ENCODE measurements at places on chromosomes 2 and 18.

- DNase-seq: no peak
Measured at GRCh38 chr2:196333397-196333796, 162.0 kb upstream of the STK17B start.

DNA sequence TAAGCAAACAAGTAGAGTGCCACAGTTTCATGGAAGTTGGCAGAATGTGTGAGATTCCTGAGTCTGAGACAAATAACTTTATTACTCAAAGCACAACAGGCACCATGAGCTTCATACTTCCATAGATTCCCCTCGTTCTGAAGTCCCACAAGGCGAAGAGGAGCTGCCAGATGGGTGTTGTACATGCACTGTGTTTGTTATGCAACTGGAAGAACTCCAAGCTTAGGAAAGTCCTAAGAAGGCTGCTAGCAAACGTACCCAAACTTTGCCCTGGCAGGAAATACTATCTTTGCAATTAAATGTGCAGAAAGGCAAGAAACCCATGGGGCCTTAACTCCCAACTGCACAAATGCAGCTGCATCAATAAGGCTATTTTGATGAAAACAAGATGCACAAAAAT, 1.6 kb upstream of the GCA start:
- DNase-seq: no peak

DNA sequence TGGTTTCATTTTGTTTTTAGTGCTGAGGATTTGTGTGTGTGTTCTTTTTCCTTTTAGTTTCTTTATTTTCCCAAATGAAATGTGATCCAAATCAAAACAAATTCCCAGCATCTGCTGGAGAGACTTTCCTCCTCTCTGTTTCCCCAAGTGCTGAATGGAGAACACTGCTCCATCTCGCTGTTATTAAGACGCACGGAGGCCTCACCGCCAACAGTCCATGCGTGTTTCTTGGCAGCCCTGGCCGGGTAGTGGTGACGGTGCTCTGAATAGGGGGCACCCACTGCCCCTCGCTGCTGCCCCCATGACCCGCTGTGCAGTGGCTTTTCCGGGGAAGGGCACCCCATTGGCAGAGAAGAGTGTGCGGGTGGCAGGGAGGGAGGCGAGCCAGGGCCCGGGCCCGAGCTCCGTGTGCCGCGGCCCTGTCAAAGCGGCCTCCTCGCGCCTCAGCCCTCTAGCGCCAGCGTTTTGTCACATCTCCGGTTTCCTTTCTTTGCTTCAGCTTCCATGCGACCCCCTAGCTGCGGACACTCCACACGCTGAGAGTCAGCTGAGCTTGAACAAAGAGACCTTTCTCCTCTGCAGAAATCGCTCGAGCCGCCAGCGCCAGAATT, 473.7 kb upstream of the SALL3 start:
- no peak for DNase-seq

GRCh38 chr2:105410554-105410953, 11.7 kb upstream of the FHL2 start:
- DNase-seq: no peak

GRCh38 chr2:70937866-70938585, 2.3 kb downstream of the ATP6V1B1 start:
- no peak for DNase-seq

DNA sequence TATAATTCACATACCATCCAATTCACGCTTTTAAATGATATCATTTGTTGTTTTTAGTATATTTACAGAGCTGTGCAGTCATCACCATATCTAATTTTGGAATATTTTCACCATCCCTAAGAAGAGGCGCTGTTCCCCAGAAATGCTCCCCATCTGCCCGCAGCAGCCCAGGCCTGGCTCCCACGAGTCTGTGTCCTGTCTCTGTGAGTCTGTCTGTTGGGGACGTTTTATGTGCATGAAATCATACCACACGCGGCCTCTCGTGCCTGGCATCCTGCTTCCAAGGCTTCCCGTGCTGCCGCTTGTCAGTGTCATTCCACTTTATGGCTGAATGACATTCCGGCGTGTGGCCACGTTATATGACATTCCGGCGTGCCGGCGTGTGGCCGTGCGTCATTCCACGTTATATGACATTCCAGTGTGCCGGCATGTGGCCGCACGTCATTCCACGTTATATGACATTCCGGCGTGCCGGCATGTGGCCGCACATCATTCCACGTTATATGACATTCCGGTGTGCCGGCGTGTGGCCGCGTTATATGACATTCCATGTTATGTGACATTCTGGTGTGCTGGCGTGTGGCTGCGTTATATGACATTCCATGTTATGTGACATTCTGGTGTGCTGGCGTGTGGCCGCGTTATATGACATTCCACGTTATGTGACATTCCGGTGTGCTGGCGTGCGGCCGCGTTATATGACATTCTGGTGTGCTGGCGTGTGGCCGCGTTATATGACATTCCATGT, 276.4 kb downstream of the TWIST2 start:
- no peak for DNase-seq

DNA sequence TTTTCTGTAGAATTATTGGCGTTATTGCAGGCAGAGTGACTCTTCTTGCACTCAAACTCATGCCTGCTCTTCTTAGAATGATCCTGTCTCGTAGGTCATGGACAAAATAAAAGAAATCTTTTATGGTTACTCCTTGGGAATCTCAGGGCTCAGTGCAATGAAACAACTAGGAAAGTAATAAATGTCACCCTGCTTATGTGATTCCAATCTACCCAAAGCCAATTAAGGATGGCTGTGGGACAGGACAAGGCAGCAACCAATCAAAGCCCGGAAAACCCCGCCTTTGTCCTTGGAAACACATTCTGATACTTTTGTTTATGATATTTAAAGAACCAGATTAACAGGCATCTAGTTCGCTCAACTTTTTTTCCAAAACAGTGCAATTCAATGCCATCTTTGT, 53.0 kb downstream of the GRB14 start:
- no peak for DNase-seq

DNA sequence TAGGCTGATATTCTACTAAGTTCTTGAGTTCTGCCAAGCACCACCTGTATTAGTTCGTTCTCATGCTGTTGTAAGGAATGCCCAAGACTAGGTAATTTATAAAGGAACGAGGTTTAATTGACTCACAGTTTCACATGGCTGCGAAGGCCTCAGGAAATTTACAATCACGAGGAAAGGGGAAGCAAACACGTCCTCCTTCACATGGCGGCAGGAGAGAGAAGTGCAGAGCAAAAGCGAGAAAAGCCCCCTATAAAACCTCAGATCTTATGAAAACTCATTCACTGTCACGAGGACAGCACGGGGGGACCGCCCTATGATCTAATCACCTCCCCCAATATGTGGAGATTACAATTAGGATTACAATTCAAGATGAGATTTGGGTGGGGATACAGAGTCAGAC, 47.7 kb upstream of the YWHAQ start:
- DNase-seq: no peak

GRCh38 chr2:110816404-110817365, 84.3 kb downstream of the ACOXL start:
- DNase-seq: no peak
